SHP77 (cell line): ENCODE measurements at places on chromosomes 5 and 9.

DNA sequence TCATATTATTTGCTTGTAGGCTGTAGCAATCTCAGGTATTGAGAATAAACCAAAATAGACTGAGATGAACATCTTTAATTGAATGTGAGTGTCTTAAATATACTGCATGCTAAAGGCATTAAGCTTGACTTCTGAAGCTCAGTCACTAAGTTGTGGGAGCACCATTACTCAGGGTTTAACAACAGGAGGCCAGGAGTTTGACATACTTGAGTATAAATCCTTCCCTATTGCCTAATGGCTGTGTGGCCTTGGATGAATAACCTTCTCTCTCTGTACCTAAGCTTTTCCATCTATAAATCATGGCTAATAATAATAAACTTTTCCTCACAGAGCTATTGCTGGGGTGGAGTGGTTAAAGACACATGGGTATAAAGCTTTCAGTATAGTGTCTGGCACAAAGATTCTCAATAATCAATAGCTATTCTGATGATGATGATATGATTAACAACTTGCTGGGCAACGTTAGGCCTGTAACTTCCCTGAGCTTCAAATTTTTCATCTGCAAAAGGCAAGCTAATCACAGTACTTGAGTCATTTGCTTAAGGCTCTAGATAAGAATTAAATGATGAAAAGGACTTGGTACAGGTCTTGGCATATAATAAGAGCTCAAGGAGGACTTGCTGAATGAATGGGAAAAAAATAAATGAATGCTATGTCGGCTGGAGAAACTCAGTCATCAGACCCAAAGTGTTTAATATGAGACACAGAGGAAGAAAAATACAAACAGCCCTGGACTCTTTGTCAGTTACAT lies 174.0 kb upstream of the IL12B start:
- DNase-seq: no peak

DNA sequence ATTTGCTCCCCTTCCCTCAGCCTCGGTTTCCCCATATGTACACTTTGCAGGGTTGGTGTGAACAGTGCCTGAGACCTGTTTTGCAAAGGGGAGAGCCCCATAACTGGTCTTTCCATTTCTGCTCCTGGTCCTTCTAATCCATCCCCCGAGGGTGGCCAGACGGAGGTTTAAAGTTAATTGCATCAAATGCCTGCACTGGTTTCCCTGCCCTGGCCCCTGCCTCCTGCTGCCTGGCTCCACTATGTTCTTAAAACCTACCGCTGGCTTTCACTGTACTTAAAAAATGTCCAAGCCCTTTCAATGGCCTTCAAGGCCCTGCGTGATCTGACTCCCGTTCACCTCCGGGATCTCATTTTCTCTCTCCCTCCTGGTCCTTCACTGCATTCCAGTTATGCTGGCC lies 183.0 kb downstream of the RGS3 start:
- no peak for DNase-seq

DNA sequence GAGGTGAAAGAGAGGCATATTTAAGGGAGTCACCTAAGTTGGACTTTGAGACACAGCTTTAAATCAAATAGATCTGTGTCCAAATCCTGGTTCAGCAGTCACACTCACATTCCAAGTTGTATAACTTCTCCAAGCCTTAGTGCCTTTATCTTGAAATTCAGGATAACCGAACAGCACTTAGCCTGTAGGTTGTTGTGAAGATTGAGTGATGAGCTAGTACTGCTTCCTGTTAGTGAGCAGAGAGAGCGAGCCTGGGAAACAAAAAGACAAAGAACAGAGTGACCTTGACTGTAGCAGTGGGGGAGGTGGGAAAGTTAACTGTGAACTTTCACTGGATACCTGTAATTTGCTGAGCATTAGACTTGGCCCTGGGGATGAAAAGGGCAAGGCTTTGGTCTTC lies 22.4 kb downstream of the MAML1 start:
- DNase-seq: no peak

DNA sequence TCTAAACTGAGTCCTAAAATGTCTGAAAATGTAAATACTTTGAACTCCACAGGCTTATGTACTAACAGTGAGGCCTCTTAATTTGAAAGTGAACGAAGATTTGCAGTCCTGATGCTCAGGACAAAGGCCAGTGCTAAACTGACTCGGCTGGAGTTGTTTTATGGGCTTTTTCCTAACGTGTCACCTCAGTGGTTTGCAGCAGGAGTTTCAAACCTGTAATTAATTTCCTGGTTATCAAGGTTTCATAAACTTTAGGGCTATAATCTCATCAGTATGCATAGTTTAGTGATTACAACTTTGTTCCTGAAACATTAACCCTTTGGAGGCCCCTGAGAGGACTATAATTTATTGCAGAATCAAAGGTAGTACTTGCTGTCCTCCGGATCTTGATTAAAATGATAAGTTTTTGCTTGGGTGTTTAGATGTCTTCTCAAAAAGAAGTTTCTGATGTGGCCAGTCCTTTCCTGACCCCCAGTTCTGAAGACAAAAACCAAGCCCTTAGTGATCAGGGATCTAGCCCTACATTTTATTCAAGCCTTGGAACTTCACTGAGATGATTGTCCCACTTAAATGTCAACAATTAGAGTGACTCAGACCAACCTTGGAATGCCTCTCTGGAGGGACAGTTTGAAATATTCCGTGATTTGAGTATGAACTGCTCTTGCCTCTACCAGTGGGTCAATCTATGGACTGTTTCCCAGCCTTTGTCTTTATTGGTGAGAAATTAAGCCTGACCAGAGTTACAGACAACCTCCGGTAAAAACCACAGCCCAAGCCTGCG lies 11.1 kb upstream of the S100Z start:
- DNase-seq: no peak

- no peak for DNase-seq
These were observed 109.8 kb upstream of the TXNDC8 start for GRCh38 chr9:110447476-110447875.

GRCh38 chr5:153573326-153574033 lies 83.0 kb downstream of the GRIA1 start:
- DNase-seq: no peak

DNA sequence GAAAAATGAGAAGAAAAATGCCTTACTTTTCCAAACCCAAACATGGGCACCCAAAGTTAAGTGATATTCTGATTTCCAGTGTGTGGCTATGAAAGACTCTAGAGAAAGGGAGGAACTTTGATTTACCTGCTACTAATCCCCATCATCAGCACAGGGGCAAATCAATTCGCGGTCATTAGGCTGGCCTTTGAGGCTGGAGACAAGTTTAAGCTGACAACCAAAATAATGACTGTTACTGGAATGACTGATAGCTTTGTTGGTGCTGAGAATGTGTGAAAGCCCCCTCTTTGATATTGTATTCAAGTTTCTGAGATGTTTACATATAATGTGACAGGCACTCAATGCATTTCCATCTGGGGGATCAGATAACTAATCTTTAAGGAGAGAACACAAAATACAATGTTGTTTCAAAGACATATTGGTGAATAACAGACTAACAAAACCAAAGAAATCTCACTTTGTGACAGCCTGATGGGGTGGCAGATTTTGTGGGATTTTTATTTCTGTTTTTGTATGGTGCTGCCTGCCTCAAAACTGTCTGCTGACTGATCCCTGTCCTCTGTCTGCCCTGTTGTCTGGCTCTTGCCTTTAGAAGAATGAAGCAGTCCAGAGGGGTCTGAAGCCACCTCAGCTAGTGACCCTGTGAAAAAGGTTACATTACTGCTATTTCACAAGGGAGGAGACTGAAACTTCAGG lies 12.6 kb upstream of the INSYN2B start:
- no peak for DNase-seq

DNA sequence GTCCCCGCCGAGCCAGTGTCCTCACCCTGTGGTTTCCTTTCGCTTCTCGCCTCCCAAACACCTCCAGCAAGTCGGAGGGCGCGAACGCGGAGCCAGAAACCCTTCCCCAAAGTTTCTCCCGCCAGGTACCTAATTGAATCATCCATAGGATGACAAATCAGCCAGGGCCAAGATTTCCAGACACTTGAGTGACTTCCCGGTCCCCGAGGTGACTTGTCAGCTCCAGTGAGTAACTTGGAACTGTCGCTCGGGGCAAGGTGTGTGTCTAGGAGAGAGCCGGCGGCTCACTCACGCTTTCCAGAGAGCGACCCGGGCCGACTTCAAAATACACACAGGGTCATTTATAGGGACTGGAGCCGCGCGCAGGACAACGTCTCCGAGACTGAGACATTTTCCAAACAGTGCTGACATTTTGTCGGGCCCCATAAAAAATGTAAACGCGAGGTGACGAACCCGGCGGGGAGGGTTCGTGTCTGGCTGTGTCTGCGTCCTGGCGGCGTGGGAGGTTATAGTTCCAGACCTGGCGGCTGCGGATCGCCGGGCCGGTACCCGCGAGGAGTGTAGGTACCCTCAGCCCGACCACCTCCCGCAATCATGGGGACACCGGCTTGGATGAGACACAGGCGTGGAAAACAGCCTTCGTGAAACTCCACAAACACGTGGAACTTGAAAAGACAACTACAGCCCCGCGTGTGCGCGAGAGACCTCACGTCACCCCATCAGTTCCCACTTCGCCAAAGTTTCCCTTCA lies 1.4 kb downstream of the GLIS3 start:
- DNase-seq: peak; percentile 16

GRCh38 chr5:139915834-139916233 lies 120.2 kb downstream of the PSD2 start:
- no peak for DNase-seq

- no peak for DNase-seq
These were observed 18.2 kb upstream of the ANP32B start for GRCh38 chr9:97964901-97965300.

DNA sequence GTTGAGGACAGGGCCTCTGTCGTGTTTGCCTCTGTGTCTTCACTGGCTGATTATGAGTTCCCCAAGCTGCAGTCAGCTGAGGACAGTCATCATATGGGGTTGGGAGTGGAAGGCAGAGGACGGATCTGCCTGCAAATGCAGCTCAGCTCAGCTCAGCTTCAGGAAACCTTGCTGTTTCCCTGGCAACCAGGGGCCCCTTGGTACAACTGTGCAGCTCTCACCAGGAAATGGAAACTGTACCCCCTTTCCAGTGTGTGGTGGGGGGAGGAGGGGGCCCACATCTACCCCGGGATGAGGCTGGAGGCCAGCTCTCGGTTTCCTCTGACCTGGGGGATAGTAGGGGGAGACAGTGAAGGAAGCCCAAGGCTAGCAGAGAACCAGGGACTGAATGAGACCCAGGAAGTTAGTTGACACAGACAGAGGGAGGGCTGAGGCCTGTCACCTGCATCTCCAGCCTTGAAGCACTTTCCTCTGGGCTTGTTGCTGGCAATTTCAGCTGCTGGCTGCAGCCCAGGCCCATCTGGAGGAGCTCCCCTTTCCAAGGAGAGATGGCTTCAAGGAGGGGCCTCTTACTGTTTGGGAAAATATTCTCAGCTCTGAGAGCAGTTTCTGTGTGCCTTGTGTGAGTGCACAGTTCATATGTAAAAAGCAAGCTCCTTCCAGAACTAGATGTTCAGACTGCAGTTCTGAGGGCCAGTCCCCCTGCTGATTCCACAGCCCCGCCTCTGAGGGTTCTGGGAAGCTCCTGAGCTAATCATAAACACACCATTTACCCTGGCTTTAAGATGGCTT lies 6.9 kb downstream of the ANXA6 start:
- DNase-seq: no peak

GRCh38 chr9:137764171-137764671 lies 113.4 kb upstream of the CACNA1B start:
- DNase-seq: no peak

- DNase-seq: no peak
These were observed 15.0 kb upstream of the NEURL1B start for GRCh38 chr5:172626031-172626581.

GRCh38 chr9:133729617-133730281 lies 8.4 kb downstream of the SARDH start:
- DNase-seq: no peak

DNA sequence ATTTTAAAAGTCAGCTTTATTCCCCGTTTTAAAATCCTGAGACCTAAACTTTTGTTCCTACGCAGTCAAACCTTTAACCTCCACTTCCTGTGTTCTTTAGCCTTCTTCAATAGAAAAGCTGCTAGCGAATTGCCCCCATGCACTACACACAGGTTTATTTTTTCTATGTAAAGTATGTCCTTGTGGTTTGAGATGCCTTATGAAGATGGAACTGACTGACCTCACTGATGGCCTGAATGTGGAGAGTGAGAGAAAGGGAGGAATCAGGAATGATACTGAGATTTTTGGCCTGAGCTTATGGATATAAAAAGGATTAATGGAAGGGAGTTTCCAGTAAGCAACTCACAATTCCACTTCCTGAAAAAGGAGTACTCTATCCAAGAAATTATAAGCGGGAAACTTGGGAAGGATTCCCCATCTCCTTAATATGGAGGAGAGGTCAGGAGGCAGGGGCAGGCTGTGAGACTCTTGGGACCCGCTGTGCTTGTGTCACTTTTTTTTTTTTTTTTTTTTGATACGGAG lies 89.5 kb downstream of the UGCG start:
- DNase-seq: no peak

GRCh38 chr5:117327511-117327910 lies 752.9 kb upstream of the SEMA6A start:
- DNase-seq: no peak

DNA sequence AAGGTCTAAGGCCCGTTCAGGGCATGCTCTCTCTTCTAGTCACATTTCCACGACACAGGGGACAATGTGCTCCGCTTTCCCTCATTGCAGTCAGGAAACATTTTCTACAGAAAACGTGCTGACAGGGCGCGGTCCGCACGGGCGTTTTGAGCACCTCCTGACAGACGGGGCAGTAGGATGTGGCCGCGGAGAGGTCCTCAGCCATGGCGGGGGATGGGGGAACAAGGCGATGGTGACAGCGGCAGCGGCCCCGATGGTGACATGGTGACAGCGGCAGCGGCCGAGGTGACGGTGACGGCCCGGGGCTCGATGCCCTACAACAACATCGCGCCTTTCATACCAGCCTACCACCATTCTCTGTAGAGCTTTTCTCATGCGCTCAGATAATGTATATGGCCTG lies 4.1 kb downstream of the PLPP1 start:
- DNase-seq: no peak

DNA sequence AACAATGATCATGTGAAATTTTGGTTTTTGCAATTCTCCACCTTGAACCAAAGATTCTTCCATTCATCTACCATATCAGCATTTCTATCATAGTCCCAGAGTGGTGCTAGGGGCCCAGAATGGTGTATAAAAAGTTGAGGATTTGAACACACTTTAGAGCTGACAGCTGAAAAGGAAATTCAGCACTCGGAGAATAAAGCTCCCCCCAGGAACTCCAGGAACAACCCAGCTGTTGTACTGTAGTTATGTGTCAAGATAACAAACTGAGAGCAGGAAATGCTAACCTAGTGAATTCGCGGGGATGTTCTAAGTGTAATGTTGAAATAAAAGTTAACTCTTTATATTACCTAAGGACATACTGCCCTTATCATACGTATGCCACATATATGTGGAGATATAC lies 216.7 kb downstream of the NFIB start:
- DNase-seq: no peak

GRCh38 chr5:113022661-113023060 lies 46.1 kb downstream of the DCP2 start:
- DNase-seq: no peak

DNA sequence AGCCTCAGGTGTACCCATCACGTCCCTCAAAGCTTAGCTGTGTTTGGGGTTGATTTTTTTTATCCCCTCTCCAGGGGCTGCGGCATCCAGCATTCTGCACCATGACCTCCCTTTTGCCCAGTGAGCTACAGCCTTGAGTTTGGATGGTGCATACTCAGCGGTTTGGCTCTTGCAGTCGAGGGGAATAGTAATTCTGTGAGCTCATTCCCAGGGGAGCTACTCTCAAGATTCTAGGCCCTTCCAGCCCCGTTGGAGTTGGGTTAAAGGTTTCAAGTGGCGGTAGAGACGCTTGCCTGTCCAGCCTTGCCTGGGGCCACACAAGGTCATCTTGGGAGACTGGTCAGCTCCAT lies 102.2 kb upstream of the SPRY4 start:
- no peak for DNase-seq

GRCh38 chr5:133289686-133290367 lies 238.0 kb downstream of the HSPA4 start:
- DNase-seq: no peak
